ENCODE measurements at places on chromosomes 2 and 18.

DNA sequence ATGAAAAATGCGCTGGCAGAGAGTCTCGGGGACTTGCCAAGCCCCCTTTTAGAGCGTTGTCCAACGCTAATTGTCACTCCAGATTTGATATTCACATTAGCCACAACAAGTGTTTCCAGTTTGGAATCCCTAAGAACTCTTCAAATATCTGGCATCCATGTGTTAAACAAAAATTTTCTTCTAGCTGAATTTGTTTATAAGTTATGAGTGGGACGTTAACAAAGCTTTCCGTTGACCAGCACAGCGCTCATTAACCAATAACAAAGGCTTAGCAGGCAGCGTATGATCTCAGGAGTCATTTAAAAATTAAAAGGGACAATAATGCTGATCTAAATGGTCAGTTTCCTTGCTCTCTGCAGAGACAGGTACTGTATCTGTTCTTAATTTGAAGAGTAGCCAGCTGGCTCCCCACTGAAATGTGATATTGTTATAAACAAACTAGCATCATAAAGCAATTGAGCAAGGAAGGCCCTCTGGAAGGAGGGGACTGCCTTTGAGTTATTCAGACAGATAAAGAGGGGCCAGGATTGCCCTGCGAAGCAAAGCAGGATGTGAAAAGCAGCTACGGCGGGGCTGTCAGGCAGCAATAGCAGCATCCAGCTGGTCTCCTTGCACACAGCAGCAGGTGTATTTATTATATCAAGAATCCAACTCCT is 337.2 kb upstream of the SALL3 start:
- no peak for DNase-seq

DNA sequence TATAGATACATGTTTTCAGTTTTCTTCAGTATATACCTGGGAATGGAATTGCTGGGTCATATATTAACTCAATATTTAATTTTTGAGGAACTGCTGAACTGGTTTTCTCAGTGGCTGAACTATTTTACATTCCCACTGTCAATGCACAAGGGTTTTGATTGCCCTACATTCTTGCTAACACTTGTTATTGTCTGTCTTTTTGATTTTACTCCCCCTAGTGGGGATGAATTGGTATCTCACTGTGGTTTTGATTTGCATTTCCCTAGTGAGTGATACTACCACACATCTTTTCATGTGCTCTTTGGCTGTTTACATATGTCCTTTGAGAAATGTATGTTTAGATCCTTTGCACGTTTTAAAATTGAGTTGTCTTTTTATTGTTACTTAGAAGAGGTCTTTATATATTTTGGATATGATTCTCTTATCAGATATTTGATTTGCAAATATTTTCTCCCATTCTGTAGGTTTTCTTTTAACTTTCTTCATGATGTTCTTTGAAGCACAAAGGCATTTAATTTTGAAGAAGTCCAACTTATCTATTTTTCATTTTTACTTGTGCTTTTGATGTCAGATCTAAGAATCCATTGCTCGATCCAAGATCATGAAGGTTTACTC is 36.2 kb downstream of the ASB1 start:
- DNase-seq = no peak

- DNase-seq = no peak
These were observed 62.2 kb downstream of the SFXN5 start for GRCh38 chr2:73009177-73009839.

DNA sequence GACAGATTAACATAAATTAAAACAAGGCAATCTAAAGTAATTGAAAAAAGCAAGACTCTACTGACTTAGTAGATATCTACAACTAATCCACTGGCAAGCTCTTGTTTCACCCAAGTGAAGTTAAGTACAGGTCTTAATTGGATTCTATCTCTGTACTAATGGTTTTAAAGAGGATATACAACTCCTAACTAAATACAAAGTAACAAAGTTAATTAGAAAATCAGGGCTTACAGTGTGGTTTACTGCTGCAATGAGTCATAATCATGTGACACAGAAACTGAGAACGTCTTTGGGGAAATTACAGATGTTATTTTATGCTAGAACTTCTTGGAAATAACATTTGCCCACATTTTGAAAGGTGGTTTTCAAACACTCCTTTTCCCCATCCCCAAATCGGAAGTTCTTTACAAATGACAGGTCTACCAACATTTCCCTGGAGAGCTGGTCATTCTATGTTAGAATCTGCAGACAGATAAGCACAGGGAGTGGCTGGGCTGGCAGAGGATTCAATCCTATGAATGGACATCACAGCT is 245.3 kb downstream of the STK39 start:
- DNase-seq = no peak

GRCh38 chr2:234199996-234200395 is 149.5 kb downstream of the SPP2 start:
- DNase-seq = no peak

DNA sequence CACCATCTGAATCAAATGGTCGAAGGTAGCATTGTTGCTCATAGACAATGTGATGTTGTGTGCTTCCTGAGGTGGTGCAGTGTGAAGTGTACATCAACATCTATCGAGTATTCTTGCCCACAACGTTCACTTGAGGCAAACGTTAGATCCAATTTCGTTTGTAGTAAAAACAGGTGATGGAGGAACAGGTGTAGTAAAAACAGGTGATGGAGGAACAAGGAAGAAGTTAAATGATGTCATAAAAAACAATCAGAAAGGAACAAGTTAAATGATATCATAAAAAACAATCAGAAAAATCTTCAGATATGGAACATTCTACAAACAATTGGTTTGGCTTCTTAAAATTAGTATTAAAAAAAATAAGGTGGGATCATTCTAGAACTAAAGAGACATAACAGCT is 11.3 kb downstream of the WDR7 start:
- no peak for DNase-seq

GRCh38 chr2:84435345-84436025 is 23.6 kb downstream of the SUCLG1 start:
- DNase-seq = no peak

DNA sequence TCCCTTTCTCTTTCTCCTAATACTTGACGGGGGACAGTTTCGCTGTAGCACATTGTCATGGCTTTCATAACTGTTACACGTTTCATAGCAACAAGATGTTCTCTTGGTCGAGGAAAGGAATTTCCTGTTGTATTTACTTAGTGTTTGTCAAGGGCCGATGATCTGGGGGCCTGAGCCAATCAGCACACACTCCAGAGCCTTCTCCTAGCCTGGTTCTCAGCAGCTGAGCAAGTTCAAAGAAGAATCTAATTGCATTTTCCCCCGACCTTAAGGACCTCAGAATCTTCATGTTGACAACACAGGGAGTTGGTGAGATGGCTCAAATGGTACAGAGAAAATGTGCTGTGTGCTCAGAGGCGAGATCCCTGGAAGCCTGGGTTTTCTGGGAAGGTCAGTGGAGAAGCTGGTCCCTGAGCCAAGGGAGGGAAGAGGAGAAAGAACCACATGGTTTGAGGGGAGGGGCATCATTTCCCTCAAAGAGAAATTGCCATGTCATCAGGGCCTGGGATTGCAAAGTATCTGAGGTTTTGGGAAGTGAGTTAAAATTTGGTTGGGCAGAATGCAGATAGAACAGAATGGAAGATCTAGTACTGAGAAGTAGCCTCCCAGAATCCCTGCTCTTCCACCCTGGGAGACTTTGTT is 76.9 kb upstream of the AGAP1 start:
- DNase-seq = no peak

- no peak for DNase-seq
These were observed 9.1 kb upstream of the MYO5B start for GRCh38 chr18:50203801-50204604.

DNA sequence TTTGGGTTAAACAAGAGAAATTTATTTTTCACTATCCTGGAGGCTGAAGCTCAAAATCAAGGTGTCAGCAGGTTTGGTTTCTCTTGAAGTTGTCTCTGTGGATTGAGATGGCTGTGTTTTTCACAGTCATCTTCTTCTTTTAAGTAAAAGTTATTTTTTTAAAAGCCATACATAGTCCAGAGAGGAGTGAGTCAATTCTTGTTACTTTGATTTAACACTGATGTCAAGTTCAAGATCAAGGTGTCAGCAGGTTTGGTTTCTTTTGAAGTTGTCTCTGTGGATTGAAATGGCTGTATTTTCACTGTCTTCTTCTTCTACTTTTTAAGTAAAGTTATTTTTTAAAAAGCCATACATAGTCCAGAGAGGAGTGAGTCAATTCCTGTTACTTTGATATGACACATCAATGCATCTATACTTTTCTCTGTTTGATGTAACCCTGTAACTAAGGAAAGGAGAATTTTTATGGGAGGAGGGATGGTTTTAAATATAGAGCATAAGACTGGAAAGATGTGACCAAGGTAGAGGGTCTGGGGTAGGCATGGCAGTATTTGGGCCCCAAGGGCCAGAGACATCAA is 22.5 kb upstream of the RASGRP3 start:
- no peak for DNase-seq

DNA sequence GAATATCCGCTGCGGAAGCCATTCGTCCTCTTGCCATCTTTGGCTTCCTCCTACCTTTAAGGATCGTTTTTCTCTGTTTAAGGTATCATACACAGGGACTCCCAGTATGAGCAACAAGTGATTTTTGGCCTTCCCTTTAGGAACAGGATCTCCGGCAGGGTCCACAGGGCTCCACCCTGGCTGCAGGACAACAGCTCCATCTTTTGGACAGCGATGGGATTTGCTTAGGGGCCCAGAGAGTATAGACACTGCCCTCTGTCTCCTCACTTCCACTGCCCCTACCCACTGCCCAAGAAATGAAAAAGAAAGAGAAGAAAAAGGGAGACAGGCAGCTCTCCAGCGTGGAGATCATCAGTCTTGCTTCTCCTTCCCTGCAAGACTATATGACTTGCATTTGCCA is 224.5 kb downstream of the UXS1 start:
- no peak for DNase-seq

DNA sequence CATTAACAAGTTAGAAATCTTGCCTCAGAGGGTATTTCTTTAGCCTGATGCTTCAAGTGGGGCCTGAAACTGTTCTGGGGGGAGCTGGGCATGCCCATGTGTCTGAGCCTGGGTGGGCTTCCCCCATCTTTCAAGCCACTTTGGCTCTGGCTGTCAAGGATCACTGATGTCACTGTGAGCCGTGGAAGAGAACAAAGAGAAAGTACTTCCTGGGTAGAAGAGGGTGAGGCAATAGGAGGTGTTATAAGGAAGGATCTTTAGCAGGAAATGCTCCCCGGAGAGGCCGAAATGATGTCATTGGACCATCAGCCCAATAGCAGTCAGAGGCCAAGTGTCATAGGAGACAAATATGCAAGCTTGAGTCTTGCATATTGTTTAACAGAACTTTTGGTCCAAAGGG is 228.4 kb upstream of the MEX3C start:
- DNase-seq = no peak

DNA sequence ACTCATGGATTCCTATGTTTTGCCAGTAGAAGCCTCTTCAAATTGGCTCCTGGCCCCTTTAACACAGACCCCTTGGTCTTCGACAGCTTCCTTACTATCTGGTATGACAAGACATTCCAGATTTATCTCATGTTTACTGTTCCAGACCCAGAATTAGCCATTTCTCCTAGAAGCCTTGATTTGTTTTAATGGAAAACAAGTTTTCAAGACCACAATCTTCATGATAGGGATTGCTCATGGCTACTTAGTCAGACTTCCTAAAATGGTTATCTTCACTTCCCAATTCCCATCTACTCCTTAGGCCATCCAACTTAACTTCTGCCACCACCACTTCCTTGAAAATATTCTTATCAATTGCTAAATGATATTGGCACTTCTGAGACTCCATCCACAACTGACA is 63.2 kb downstream of the TTC32 start:
- DNase-seq = no peak

Measured in ovary (tissue), 10 donors.